NCI-H2227 treated with DMSO at 0.1 percent for 48 hours (cell line): ENCODE measurements at places on chromosomes 11 and 22.

GRCh38 chr22:48139776-48140175 is 1377.3 kb downstream of the TBC1D22A start:
- no peak for DNase-seq

DNA sequence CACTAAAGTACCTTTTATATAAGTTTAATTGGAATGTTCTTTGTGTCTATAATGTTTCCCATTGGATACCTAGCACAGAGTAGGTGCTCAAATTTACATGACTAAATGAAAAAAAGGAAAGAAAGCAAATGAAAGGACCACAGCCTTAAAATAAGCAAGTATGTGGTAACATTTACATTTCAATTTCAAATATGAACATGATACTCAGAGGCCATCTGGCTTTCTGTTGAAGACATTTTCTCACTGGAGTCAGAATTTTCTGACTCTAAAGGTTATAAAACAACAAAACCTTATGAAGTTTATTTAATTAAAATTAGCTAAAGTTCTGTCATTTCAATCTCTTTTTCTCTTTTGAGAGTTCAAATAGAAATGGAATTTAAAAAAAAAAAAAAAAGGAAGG is 904 bp upstream of the ANGPTL5 start:
- DNase-seq: no peak

DNA sequence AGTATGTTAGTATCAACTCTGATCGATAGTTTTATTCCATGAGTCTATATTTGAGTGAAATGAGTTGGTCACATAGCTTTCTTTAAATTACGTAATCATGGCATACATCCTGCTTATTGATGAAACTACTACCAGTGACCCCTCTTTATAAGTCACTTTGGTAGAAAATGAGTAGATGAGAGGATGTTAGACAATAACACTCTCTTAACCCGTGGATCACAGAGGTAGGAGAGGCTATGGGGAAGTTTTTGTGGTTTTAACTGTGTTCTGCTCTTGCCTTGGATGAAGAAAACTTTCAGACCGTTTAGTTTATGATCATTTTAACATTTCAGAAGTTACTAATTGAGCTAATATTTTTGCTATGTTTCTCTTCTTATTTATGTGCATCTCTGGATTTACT is 34.0 kb downstream of the TBCEL start:
- no peak for DNase-seq

GRCh38 chr11:77079666-77080065 is 12.9 kb downstream of the CAPN5 start:
- DNase-seq: no peak

DNA sequence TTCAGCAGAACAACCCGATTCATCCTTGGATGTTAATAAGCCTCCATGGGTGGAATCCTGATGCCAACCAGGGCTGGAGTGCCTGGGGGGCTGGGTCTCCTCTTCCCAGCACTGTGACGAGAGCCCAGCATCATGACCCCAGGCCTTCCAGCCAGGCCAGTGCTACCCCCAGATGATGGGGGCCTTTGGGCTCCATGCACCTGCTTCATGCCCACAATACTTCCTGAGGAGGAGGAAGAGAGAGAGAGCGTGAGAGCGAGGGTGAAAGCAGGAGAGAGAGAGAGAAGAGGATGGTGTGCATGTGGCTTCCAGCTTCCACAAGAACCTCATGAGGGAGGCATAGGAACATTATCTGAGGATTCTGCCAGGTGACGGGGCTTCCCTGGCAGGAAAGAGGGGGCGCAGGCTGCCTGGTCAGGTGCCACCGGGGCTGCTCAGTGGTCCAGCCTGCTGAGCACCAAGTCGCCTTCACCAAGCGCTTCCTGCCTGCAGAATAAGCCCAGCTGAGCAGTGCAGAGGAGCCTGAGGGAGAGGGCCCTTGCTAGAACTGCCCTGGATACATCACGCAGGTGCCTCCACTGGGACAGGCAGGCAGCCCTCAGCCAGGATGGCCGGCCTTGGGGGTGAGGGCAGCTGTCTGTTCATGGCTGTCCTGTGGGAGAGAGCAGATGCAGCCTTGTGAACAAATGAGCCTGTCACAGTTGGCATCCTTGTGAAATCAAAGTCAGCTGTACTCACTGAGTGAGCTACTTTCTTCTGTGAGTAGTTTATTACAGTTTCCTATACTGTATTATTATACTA is 243.3 kb upstream of the B3GAT1 start:
- no peak for DNase-seq

GRCh38 chr11:74749965-74750296 is 1.3 kb downstream of the RNF169 start:
- DNase-seq: no peak

DNA sequence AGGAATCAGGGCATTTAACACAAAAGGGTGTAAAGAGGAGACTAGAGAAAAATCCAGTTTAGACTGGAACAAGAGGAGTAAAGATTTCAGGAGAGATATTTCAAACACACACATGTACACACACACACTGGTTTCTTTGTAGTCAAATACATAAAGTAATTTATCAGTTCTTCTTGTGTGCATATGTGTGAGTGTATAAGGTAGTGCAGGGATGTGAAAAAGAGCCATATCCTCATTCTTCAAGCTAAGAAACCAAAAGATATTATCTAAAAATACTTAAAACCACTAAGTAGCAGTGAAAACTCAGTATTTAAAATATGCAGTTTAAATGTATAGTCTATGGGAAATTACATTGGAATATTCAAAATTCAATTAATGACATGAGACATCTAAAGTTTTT is 52.5 kb upstream of the CARD18 start:
- DNase-seq: no peak

DNA sequence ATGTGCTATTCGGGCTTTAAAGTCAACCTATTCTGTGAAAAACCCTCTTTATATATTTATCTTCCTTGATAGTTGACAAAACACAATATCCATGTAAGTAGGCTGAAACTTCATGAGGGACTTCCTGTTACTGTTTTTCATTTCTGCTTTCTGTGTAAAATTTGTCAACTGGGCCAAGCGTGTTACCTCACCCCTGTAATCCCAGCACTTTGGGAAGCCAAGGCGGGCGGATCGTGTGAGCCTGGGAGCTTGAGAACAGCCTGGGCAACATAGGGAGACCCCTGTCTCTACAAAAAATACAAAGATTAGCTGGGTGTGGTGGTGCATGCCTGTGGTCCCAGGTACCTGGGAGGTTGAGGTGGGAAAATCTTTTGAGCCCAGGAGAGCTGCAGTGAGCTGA is 66.5 kb upstream of the SLC25A18 start:
- no peak for DNase-seq

DNA sequence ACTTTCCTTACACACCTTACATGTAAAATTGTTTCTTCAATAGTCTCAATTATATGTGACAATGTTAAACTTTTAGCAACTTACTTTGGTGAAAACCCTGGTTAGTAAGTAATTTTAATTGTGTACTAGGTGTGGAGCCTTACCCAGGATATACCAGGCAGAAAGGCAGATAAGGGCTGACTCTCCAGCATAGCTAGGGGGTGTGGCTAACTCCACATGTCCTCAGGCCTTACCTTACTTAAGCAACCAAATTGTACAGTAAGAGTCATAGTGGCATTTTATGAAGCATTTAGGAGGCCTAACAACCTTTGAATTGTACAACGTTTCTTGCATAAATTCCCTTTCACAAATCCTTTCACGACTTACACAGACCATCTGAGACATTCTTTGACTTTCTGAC is 118.2 kb upstream of the OR9Q1 start:
- DNase-seq: no peak

DNA sequence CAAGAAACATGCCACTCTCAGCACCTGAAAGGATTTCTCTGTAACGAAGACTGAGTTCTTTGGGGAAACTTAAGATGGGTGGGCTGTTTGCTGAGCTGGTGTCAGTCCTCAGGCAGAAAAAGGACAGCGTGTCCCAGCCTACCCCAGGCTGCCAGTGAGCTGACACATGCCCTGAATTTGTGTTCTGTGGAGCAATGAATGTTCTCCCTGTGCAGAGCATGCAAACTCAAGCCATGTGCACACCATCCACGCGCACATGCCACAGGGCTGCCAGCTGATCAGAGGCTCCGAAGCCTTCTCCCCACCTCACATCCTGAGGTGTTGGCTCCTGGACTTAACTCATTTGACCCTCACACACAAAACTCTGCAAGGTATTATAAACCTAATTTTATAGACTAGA is 104.9 kb downstream of the KCNC1 start:
- no peak for DNase-seq

GRCh38 chr11:103700622-103701021 is 335.8 kb upstream of the DDI1 start:
- DNase-seq: no peak

DNA sequence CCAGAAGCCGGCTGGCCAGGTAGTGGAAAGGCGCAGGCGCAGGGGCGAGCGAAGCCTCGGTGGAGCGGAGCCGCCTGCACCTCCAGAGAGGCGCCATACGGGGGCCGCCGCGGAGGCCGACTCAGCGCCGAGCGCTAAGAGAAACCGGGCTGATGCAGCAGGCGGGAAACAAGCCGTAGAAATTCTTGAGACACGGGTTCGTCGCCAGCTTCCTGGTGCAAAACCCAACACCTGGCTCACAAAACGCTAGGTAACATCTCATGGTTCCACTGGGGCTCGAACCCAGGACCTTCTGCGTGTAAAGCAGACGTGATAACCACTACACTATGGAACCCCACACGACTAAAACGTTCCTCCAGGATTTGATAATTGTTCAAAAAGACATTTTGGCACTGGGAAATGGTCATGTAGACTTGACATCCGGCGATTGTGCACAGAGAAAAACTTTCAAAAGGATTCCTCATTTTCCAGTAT is 39.1 kb downstream of the OR4D9 start:
- peak; percentile 93 for DNase-seq

- DNase-seq: peak; percentile 6
These were observed 525 bp downstream of the MAPK8IP2 start for GRCh38 chr22:50600967-50601668.

- DNase-seq: no peak
These were observed 18.0 kb upstream of the UBASH3B start for GRCh38 chr11:122637541-122637940.

DNA sequence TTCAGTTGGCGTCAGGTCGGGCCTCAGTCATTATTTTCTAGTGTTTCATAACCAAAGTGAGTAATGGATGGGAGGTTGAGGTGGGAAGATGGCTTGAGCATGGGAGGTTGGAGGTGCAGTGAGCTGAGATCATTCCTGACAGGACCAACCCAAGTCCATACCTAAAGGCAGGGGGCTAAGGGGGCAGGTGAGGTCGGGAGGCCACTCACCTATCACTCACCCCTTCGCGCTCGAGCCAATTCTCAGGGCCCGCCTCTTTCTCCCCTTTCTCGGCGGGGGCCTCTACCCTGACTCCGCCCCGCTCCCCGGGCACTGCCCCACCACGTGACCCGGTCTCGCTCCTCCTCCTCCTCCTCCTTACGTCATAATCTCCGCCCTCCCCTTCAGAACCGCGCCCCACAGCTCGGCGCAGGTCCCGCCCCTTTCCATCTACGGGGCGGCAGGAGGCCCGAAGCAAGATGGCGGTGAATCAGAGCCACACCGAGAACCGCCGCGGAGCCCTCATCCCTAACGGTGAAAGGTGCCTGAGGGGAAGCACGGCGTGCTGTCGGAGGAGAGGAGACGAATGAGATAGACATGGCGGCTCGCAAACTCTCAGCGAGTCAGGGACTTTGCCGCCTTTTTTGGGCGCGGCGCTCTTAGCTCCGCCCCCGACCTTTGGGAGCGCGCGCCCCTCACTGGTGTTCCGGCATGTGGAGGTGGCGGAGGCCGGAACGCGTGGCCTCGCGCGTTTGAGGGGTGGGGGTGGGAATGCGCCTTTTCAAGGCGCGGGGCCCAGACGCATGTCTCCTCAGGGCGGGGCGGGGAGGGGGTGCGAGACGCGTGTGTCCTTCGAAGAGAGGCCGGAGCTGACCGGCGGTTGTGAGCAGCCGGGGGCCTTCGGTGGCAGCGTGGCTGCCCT is at the start of gene WBP2NL:
TSS of gene WBP2NL (plus strand) at position 428 of the 901 bp plus-strand sequence. CDS start at position 459, 31 bp downstream.
- DNase-seq: no peak

- peak; percentile 84 for DNase-seq
These were observed at the start of gene DGKZ for GRCh38 chr11:46346886-46347636. Gene DGKZ, plus strand, starts transcription at chr11:46347463. Its CDS starts 197 bp downstream, at chr11:46347660.

GRCh38 chr11:127806501-127806900 is 780.9 kb downstream of the ETS1 start:
- no peak for DNase-seq

DNA sequence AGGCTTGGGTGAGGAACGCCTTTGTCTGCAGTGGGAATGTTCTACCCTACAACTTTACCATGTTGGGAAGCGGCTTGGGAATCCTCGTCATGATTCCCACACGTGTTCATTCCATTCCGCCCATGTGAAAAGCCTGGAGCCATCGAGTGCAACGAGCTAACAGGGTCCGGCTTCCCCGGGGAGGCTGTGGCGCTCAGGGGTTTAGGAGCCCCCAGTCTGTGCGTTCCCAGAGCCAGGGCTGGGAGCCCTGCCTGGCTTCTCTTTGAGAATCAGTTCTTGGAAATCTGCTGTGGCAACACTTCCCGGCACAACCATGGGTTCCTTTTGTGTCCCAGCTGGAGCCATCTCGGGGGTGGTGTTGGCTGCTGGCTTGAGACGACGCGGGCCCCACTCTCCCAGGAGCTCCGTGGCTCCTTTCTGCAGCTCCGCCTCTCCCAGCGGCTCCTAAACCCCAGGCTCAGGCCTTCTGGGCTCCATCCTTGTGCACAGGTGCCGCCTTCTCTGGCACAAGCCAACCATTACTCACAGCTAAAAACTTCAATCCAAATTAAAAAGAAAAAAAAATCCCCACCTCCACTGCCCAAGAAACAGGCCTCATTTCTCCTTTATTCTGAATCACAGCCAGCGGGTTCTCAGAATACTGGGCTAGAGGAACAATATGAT is 18.7 kb upstream of the PPFIA1 start:
- DNase-seq: no peak

- DNase-seq: no peak
These were observed 42.3 kb downstream of the RNF141 start for GRCh38 chr11:10498426-10499250.

DNA sequence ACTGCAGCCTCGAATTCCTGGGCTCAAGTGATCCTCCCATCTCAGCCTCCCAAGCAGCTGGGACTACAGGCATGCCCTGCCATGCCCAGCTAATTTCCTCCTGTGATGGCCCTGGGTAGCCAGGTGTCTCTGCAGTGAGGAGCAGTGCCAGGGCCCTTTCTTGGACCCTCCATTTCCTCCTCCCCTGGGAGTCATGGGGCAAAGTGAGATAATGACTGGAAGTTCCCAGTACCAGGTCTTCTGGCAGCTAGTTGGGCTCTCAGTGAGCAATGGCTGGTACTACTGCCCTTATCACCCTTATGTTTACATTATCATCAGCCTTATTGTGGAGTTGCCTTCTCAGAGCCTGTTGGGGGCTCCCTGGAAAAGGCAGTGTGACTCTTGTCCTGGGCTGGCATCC is 17.6 kb downstream of the DAGLA start:
- no peak for DNase-seq
